ENCODE measurements at places on chromosomes 1 and 21. TPM values are rescaled to one million over a fixed set of nuclear protein-coding genes. Genes with fewer than 3 reads are reported as not detected.

The NUDT4B gene
- total RNA-seq = 87.9 TPM

GRCh38 chr1:163250382-163250974, 47.8 kb upstream of the RGS5 start:
- DNase-seq = no peak

The EFCAB7 gene
- 6.8 TPM for total RNA-seq

DNA sequence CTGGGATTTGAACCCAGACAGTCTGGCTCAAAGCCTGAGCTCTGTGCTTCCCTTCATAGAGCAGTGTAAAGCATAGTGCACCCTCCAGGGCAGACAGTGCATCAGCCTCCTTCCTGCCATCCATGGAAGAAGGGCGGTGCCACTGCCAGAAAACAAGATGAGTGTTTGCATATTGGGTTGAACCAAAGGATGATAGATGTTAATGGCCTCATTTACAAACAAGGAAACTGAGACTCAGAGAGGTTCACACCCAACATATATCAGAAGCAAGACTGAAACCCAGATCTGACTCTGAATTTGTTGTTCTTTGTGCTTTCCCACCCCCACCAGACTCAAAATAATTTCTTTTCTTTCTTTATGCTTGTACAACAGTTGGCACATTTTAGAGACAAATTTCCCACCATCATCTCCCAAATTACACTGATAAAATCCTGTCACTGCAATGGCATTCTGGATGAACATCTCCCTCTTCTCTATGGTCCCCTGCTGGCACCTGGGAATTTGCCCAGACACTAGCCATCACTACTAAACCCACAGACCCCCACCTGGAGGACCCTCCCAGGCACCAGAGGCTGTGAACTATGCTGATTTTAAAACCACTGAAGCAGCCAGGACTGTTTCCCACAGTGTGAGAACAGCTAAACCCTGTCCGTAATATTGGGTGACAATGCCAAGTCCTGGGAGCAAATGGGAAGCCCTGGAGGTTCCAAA, 45.4 kb upstream of the MPZL1 start:
- no peak for DNase-seq

GRCh38 chr1:54014009-54014629, 3.9 kb downstream of the LDLRAD1 start:
- no peak for DNase-seq

The CASQ1 gene
- 28.3 TPM for total RNA-seq

DNA sequence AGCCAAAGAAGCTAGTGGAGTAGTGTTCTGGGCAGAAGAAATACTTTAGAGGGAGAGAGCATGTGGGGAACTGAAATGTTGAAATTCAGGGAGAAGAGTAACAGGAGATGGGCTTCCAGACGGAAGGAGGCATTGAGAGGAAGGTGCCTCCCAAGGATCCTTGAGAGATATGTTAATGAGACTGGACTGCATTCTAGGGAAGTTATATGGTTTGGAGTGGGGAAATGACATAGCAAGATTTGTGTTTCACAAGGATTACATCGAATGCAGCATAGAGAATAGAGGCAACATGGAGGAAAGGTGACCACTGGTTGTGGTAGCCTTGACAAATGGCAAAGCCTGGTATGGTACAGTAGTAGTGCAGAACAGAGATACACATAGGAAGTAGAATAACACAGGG, 160.5 kb upstream of the HMCN1 start:
- DNase-seq = no peak

GRCh38 chr1:145906954-145907753, 2.7 kb downstream of the ITGA10 start:
- no peak for DNase-seq

- DNase-seq = no peak
Measured at GRCh38 chr1:150008699-150009098, 1.8 kb downstream of the OTUD7B start.

The NEGR1 gene
- 0.28 TPM for total RNA-seq

DNA sequence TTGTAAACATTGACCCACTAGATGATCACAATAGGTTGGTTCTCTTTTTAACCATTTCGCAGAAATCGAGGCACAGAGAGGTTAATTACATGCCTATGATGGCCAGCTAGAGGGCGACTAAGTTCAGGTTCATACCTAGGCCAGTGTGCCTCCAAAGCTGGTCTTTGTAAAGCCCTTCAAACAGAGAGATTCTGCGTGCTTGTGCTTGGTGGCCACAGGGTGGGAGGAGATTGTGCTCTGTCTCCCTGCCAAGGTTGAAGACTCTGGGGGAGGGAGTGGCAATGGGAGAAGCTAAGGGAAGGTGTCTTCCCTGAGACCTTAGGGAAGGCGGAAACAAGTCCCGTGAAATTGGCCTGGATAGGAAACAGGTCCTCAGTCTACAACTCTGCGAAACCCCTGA, 59.1 kb upstream of the RBM15 start:
- no peak for DNase-seq

The CFAP107 gene
- not detected for total RNA-seq

GRCh38 chr1:193105821-193106177, 585 bp upstream of the GLRX2 start:
- no peak for DNase-seq

DNA sequence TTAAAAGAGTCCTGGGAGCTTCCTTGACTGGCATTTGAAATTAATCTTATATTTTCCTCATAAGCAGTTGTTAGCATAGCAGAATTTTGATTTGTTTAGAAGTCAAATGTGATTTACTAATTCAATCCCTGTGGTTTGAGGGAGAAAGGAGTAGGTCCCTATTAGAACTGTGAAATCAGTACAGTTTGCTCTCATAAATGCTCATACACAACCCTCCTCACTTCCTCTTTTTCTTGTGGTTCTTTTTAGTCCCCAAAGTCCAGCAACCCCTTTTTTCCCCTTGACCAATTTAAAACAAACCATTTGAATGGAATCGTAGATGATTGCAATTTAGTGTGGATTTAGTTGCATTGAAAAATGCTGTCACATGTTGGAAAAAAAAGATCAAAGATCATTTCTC, 9.2 kb upstream of the IFI44 start:
- DNase-seq = no peak

- DNase-seq = peak; percentile 31
Measured at GRCh38 chr1:34983700-34984355, 1.3 kb downstream of the TMEM35B start.

The PLA2G2D gene
- not detected for total RNA-seq

The RHD gene
- not detected for total RNA-seq

The OR2T11 gene
- not detected for total RNA-seq

The CA6 gene
- total RNA-seq = not detected

GRCh38 chr1:109787211-109787844, 23.6 kb upstream of the EPS8L3 start:
- no peak for DNase-seq

GRCh38 chr1:29410476-29410875, 174.2 kb downstream of the PTPRU start:
- DNase-seq = no peak

- DNase-seq = no peak
Measured at GRCh38 chr1:92929461-92929860, 31.8 kb downstream of the DIPK1A start.

DNA sequence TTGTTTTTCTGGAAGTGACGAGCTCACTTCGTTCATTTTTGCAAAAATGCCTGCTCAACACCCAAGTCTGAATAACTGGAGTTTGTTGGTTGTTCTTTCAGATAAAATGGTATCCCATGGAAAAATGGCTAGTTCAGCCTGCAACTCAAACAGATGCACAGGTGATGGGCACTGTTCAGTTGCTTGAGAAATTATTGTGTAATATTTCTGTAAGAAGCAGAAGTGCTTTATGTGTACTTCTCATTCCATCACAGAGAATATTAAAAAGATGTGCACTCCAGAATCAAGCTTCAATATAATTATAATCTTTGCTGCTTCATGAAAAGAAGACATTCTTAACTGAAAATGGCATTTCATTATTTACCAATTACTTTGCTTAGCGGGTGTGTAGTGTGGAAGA, 9.1 kb downstream of the SYT2 start:
- no peak for DNase-seq

DNA sequence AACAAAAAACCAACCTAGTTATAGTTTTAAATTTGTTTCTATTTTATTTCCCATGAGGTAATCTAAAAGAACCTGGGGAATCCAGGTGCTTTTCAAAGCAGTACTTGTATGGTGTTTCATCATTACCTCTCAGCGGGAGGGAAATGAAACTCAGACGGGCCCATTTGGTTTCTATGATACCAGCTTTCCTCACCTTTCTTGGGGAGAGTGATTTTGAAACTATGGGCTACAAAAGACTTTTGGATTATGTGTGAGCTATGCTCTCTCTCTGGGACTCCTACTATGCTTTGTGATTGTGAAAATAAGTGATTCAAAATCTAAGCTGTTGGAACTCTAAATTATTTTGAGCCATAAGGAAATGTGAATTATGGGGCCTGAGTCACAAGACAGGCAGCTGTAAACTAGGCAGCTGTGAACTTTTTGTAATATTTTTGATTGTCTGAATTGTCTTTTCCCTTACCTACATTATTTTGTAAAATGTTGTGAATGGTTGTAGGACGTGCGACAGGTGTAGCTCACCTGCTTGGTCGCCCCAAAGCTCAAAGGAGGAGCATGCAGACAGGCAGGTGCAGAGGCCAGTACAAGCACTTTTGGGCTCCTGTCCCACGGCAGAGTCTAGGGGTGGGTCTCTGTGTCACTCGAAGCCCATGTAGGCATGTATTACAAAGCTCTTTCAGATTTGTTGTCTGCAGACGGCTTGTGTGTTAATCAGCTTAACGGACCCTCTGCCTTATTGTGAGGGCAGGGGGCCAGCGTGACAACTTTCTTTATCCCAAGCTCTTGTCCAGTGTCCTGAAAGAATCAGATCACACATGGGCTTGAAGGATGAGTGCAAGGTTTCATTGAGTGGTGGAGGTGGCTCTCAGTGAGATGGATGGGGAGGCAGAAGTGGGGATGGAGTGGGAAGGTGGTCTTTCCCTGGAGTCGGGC, 64.8 kb upstream of the BACH1 start:
- DNase-seq = no peak

The CR1L gene
- not detected for total RNA-seq

GRCh38 chr1:147541672-147542568, 619 bp downstream of the BCL9 start:
- DNase-seq = peak; percentile 67

GRCh38 chr1:25054526-25055323, 124.6 kb upstream of the RUNX3 start:
- DNase-seq = no peak

DNA sequence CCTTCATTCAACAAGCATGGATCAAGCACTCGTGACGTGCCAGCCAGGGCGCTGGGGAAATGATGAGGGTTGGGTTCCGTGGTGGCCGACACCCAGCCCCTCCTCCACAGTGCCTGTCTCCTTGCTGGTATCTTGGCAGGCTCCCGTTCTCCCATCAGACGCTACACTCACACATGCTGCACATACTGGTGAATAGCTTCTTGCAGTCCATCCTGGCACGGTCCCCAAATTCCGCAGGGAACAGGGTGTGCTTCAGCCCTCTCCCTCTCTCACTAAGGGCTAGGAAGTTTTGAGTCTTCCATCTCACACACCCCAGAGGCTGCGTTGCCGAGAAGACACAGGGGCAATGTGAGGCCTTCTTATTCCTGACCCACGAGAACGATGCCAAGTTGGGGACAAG, 10.1 kb upstream of the MEF2D start:
- DNase-seq = no peak

- DNase-seq = no peak
Measured at GRCh38 chr21:42031241-42031640, 21.1 kb upstream of the ZBTB21 start.

The ACTA1 gene
- 18.7 TPM for total RNA-seq

DNA sequence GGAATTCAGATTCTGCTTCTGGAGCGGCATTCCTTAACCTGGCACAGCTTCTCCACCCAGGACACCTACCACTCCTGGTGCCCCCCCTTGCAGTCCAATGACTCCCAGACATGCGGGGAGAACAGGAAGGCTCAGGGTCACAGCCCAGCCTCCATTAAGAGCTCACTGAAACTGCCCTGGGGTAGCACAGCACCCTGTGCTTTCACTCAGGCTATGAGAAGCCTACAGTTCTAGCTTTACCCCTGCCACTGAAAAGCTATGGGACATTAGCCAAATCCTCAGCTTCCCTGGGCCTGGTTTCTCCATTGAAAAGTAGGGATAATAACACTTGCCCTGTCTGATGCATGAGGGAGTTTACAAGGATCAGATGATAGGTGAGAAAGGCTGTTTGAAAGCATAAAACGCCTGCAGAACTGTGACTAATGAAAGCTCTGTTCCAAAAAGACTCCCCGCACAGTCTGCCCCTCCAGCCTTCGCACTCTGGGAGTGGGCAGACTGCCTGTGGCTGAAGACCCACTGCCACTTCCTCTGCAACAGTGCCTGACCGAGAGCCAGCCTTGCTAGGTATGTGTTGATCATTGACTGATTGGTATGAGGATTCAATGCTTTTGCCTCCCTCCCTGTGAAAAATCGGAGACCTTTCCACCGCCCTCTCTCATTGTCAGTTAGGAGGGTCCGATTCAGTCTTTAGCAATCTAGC, 2.7 kb upstream of the CLDN19 start:
- DNase-seq = no peak

The SORT1 gene
- 25.9 TPM for total RNA-seq

GRCh38 chr1:193013707-193014106, 45.5 kb downstream of the UCHL5 start:
- no peak for DNase-seq

DNA sequence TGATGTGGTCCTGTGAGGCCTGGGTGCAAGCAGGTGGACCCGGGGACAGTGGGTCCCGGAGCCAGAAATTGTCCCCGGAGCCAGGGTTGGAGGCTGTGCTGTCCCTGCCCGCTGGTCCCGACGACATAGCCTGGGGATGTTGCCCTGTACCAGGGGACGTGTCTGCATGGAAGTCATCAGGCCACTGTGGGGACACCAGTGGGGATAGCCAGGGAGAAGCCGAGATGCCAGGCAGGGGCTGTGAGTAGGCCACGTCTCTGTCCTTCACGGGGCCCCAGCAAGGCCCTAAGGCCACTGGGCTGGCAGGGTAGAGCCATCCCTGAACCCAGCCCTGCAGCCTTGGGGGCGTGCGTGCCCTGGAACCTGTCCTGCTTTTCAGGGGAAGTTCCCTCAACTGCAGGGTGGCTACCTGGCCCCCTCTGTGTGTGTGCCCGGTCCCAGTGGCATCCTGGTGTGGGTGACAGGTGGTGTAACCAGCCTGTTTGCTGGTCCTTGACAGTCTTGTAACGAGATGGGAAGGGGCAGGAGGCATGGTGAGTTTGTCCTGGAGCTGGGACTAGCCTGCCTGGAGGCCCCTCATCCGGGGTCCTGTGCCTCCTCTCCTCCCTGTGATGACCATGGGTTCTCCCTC, 73.2 kb downstream of the OBSCN start:
- DNase-seq = no peak

DNA sequence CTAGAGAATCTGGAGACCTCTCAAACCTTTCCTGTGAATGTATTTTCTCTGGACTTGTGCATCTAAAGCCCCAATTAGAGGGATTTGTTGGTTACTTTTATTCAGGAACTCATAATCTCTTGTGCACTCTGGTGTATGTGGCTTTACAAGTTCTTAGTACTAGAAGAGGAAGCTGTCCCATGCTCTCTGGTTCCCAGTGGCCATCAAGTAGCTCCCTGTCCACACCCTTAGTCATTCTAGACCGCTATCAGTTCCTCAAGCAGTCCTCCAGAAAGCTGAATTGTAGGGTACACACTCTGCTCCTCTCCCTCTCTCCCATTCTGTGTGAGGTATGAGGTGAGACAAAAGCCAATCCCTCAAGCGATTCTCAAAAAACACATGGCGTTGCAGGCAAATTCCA, 470.3 kb downstream of the PTPRC start:
- DNase-seq = no peak

- DNase-seq = no peak
Measured at GRCh38 chr1:37657620-37658412, 23.1 kb upstream of the RSPO1 start.
